ENCODE measurements at places on chromosomes 11 and 22.

DNA sequence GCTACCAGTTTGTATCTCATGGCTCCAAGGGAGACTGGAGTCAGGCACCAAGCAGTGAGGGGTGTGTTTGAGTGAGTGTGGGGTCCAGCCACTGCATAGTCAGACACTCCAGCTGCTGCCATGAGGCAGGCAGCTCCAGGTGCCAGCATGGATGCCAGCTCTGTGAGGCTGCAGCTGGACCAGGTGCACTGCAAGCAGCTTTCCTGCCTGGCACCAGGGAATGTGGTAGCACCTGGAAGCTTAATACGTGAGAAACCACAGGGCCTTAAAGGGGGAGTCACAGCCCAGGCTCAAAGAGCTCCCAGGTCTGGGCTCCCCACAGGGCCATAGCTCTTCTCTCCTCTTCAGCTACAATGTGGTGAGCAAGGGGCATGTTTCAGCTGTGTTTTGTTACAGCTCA, 817.8 kb upstream of the LUZP2 start:
- DNase-seq: no peak

DNA sequence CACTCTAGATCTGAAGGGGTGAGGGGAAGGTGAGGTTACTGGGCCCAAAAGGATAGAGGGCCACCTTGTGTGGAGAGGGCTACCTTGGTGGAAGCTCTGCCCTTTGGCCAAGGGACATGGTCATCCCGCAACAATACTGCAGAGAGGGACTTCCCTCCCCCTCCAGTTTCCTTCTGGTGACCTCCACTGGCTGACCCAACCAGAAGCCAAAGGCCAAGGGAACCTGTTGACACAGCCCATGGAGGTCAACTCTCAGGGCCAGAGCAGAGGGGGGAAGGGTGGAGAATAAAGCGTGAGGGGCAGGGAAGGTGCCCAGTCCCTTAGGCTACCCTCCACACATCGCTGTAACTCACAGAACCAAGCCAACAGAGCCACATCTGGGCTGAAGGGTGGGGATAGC, 15.0 kb upstream of the RHOD start:
- DNase-seq: no peak

- DNase-seq: no peak
These were observed 48.9 kb downstream of the CDPF1 start for GRCh38 chr22:46201059-46201757.

- no peak for DNase-seq
These were observed 139.2 kb downstream of the WNT11 start for GRCh38 chr11:76067099-76067498.

GRCh38 chr11:128291835-128292234, 295.5 kb downstream of the ETS1 start:
- no peak for DNase-seq

DNA sequence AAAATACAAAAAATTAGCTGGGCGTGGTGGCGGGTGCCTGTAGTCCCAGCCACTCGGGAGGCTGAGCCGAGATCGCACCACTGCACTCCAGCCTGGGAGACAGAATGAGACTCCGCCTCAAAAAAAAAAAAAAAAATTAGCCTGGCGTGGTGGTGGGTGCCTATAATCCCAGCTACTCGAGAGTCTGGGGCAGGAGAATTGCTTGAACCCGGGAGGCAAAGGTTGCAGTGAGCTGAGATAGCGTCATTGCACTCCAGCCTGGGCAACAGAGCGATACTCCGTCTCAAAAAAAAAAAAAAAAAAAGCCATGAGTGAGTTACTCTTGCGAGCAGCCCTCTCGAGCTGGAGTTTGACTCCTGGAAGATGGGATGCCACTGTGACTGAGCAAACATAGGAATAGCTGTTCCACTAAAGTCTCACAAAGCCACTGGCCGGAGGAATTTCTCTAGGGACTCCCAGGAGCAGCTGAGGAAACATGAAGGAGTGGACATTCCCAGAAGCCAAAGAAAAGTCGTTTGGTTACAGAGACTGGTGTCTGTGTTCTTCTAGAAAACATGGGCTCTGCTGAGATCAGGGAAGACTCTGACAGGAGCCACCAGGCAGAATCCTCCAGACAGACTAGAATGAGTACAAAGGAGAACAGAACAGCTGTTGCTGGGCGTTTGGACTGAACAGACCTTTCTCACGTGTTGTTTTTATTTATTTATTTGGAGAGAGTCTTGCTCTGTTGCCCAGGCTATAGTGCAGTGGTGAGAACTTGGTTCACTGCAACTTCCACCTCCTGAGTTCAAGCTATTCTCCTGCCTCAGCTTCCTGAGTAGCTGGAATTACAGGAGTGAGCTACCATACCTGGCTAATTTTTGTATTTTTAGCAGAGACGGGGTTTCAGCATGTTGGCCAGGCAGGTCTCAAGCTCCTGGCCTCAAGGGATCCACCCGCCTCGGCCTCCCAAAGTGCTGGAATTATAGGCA, 32.4 kb upstream of the MYH9 start:
- no peak for DNase-seq

- DNase-seq: no peak
These were observed 66.4 kb downstream of the OTOG start for GRCh38 chr11:17613428-17613962.

DNA sequence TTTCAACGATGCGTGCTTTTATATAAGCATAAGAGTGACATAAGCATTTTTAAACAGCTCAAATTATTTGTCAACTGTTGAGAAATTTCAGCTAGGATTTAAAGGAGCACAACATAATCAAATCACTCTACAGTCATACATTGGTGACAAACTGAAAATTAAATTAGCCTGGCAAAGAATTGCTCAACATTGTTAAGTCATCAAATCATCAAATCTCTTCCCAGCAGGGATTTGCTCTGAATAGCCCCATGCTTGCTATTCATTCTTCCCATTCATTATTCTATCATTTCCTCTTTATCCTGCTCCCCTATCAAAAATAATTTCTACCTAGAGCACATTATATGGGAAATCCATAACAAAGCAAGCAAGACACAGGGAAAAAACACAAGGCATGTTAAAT, 198.7 kb upstream of the LUZP2 start:
- no peak for DNase-seq
